ENCODE measurements at places on chromosomes 4 and X. TPM values are rescaled to one million over a fixed set of nuclear protein-coding genes. Genes with fewer than 3 reads are reported as not detected.

The SHROOM4 gene
- not detected for polyA plus RNA-seq

DNA sequence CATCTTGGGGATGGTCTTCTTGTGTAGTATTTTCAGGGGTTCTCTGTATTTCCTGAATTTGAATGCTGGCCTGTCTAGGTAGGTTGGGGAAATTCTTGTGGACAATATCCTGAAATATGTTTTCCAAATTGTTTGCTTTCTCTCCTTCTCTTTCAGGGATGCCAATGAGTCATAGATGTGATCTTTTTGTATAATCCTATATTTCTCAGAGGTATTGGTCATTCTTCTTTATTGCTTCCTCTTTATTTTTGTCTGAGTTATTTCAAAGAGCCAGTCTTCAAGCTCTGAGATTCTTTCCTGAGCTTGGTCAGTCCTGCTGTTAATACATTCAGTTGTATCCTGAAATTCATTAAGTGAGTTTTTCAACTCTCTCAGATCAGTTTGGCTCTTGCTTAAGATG lies 73.1 kb downstream of the MAMLD1 start:
- DNase-seq: no peak

DNA sequence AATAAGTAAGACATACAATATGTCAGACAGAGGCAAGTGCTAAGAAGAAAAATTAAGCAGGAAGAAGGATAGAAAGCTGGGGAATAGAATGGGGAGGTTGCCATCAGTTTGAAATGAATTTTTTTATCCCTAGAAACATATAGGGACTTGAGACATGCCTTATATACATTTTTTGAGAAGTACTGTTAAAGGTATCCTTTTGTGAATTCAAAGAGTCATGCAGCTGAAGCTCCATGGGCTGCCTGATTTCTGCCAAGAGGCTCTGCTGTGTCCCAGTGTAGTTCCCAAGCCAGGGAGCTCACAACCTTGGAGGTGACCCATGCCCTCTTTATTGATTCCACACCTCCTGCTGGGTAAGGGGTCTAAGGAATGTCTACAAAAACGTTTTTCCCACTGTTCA lies 564.6 kb upstream of the DIPK2B start:
- DNase-seq: no peak

- DNase-seq: no peak
These were observed 779.0 kb upstream of the SLIT2 start for GRCh38 chr4:19472666-19473065.

The RIBC1 gene
- 0.64 TPM for polyA plus RNA-seq

DNA sequence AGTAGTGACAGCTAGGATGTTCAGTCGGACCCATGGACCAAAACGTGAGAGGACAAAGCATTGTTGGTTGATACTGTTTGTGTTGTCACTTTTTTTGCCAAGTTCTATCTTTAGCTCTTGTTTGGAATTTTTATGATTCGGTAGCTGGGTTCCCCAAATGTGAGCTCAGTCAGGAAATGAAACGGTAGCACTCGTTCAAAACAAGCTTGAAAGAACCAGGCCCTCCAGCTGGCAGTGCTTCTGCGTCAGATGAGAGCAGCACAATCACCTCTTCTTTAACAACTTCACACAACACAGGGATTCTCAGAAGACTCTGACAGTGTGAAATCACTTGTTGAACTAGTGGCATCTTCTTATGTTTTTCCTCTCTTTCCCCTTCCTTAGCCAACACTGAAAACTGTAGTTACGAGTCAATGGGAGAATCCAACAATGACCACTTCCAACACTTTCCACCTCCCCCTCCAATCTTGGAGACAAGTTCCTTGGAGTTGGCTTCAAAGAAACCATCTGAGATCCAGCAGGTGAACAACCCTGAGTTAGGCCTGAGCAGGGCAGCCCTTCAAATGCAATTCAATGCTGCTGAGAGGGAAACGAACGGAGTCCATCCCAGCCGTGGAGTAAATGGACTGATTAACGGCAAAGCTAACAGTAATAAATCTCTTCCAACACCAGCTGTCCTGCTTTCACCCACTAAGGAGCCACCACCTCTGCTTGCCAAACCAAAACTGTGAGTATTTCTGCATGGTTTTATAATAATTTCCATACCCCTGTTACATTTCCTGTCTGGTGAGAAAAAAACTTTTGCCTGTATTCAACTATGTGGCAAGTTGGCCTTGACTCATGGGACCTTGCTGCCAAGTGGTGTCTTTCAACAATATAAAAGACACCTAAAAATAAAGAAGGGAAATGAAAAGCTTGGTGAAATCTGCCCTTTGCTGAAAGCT lies 214.6 kb downstream of the PALLD start:
- no peak for DNase-seq

- no peak for DNase-seq
These were observed 104.3 kb upstream of the STK26 start for GRCh38 chrX:131918839-131919238.

GRCh38 chr4:110087070-110087708 lies 111.2 kb downstream of the ELOVL6 start:
- peak; percentile 77 for DNase-seq

DNA sequence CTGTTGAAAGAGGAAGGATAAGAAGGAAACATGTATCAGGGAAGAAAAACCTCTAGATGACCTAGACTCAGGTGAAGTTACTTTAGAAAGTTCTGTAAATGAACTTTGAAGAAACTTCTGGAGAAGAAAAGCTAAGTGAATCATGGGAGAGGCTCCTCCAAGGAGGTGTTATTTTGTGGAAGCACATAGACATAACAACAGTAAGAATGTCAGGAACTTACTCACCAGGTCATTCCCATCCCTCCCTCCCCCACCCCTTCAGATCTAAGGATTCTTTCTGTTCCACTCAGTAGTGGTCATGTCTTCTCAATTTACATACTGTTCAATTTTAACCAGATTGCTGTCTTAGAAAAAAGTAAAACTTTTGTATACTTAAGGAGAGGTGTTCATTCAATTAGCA lies 310.5 kb upstream of the DDX53 start:
- DNase-seq: no peak

GRCh38 chr4:70914631-70915030 lies 12.5 kb downstream of the MOB1B start:
- DNase-seq: no peak

DNA sequence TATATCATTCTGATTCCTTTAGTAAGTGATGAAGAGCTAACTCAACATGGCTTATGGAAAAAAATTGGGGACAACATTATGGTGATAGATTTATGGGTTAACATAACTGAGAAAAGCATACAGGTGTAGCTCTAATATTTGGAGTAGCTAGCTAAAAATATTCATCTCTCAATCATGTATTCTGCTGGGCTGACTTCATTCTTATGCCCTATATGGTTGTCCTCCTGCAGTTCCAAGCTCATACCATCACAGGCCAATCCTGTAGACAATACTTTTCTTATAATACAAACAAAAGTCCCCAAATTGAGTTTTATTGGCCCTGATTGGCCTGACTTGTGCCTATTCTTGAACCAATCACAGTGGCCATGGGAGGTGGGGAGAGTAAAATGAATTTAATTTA lies 6.7 kb upstream of the FAM241A start:
- no peak for DNase-seq

The BMP2K gene
- polyA plus RNA-seq: 19.5 TPM

GRCh38 chr4:41146196-41146595 lies 68.1 kb downstream of the APBB2 start:
- no peak for DNase-seq

DNA sequence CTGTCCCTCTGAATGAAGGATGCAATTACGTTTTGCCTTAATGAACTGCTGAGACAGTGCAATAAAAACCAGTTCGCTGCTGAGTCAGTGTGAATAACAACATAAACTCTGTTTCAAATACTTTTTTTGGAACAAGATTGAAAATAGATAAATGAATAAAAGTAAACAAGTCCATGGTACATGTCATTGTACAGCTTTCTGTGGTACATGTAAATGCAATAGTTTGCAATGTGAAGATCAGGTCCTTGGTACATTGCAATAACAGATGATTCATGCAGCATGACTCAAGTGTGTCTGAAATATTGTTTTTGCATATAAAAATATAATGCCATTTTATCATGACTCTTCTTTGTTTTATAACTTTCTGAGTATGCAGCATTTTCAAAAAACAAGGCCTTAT lies 193.4 kb upstream of the PACRGL start:
- DNase-seq: no peak

GRCh38 chrX:44344687-44345086 lies 1.2 kb upstream of the EFHC2 start:
- no peak for DNase-seq

DNA sequence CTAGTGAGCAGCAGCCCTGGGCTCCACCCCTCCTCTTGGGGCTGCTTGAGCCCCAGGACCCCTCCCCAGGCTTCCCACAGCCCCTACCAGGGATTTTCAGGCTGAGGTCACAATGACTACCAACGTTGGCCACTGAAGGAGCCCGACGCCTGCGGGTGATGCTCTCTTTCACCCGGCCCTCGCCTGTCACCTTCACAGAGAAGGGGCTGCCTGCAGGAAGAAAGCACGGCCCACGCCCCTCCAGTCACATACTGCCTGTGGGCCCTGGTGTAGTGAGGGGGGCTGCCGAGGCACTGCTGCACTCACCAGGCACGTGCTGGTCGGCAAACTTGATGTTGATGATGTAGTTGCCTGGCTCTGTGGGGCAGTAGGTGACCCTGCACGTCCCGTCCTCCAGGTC lies 22.0 kb downstream of the FLNA start:
- no peak for DNase-seq
